WTC11 (cell line): ENCODE measurements at places on chromosomes 1 and 21. TPM values are rescaled to one million over a fixed set of nuclear protein-coding genes. Genes with fewer than 3 reads are reported as not detected.
A peak's percentile ranks its signal among the peaks of the same experiment; 100 is the strongest.

Gene UBE2U
- total RNA-seq: not detected in 3 replicates

Gene TDRKH
- total RNA-seq: 21.8 to 25.3 TPM (median 24.0 TPM) in 3 replicates

Gene MYBPHL
- 0.23 to 1.2 TPM (median 0.94 TPM) in 3 replicates for total RNA-seq

Gene COPA
- 115 to 126 TPM (median 119 TPM) in 3 replicates for total RNA-seq

Gene MYBPH
- total RNA-seq: not detected in 3 replicates

Gene NTRK1
- total RNA-seq: 0.23 to 0.42 TPM (median 0.23 TPM) in 3 replicates

Gene ANKRD65
- 1.6 to 2.8 TPM (median 1.9 TPM) in 3 replicates for total RNA-seq

Gene SPTA1
- 0.02 to 0.11 TPM (median 0.09 TPM) in 3 replicates for total RNA-seq

GRCh38 chr1:112686835-112687234 lies 12.4 kb downstream of the MOV10 start:
- DNase-seq: no peak

DNA sequence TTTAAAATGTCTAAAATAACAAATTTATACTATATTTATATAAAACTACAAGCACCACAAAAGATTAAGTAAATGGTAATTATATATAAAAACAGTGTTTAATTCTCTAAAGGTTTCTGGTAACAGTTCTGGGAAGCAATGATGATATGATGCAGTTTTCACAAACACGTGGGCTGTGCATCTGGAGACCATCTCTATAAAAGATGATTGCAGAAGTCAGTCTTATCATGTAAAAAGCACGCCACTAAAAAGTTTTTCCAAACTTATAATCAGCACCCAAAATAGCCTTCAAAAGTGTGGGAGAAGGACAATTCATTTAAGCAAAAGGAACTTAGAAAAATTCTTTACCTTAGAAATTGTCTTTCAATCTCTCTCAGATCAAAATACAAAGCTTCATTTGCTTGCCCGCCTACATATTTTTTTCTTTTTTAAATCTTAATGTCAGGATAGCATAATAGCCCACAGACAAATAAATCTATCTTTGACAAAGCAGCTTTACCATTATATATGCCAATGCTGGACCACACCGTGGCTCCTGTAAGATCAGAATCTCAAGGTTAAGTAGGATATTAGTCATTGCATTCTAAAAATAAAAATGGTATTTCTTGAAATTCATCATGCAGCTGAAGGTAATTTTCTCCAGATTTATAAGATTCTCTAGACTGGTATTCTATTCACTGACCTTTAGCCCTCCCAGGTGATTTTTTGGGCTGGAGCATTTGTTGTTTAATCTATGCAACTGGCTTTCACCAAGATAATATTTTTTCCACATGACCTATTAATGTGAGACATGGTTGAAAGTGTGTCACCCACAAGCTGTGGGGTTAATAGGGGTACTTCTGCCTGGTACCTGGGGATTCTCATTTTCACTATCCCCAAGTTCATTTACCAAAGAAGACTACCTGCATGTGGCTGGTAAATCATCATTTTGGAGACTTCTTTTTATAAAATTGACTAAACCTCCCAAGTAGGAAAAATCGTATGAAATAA lies 189.6 kb upstream of the ST6GALNAC5 start:
- DNase-seq: no peak

DNA sequence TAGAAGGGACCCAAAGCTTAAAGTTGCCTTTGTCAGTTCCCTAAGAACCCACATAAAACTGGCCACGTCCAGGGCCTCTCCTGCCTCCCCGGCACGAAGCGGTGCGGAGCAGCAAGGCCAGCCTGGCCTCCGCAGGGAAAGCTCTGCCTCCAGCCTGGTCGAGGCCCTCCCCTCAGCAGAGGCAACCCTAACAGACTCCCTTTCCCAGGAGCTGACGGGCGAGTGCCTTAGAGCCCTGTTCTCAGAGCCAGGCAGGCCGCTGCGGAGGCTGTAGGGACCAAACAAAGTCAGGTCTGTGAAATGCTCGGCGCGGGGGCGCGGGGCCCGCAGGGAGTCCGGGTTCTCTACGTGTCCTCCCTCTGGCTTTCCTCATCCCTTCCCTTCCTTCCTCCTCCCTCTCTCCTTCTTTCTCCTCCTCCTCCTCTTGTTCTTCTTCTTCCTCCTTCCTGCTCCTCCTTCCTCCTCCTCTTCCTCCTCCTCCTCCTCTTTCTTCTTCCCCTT lies 40.7 kb downstream of the RIPK4 start:
- DNase-seq: peak; percentile 49

DNA sequence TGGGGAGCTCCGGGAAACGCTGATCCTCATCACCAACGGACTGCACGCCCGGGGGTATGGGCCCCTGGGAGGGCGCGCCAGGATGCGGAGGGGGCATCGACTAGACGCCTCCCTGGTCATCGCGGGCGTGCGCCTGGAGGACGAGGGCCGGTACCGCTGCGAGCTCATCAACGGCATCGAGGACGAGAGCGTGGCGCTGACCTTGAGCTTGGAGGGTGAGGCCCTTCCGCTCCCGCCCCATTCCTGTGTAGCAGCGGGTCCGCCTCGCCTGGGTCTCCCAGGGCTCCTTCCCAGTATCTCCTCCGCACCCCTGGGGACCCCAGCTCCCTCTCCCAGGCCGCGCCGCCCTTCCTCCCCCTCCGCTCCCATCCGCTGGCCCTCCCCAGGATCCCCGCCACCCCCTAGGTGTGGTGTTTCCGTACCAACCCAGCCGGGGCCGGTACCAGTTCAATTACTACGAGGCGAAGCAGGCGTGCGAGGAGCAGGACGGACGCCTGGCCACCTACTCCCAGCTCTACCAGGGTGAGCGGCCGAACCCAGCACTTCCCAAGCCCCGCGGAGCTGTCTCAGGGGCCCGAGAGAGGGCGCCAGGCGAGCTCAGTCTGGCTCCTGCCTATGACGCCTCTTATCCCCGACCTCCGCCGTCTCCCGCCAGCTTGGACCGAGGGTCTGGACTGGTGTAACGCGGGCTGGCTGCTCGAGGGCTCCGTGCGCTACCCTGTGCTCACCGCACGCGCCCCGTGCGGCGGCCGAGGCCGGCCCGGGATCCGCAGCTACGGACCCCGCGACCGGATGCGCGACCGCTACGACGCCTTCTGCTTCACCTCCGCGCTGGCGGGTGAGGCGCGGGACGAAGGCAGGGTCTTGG lies 5.0 kb downstream of the HAPLN2 start:
- peak; percentile 82 for DNase-seq

- no peak for DNase-seq
Measured at GRCh38 chr1:59485949-59486348, 189.1 kb downstream of the FGGY start.

DNA sequence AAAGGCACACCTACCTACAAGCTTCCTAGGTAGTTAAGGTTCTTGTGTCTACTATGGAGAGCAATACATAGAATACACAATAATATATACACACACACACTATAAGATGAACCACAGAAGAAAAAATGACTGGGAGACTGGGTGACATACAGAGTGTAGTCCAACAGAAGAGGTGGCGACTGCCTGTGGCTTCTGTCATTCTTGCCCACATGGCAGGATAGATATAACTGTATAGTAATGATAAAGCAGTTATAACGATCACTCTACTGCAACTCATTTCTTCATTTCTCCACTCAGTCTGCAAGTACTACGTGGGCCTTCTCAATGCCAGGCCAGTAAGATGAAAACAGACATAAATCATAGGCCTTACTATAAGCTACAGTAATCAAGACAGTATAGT lies 113.8 kb upstream of the EDN2 start:
- no peak for DNase-seq

- DNase-seq: no peak
Measured at GRCh38 chr1:107865627-107866026, 99.4 kb downstream of the VAV3 start.

DNA sequence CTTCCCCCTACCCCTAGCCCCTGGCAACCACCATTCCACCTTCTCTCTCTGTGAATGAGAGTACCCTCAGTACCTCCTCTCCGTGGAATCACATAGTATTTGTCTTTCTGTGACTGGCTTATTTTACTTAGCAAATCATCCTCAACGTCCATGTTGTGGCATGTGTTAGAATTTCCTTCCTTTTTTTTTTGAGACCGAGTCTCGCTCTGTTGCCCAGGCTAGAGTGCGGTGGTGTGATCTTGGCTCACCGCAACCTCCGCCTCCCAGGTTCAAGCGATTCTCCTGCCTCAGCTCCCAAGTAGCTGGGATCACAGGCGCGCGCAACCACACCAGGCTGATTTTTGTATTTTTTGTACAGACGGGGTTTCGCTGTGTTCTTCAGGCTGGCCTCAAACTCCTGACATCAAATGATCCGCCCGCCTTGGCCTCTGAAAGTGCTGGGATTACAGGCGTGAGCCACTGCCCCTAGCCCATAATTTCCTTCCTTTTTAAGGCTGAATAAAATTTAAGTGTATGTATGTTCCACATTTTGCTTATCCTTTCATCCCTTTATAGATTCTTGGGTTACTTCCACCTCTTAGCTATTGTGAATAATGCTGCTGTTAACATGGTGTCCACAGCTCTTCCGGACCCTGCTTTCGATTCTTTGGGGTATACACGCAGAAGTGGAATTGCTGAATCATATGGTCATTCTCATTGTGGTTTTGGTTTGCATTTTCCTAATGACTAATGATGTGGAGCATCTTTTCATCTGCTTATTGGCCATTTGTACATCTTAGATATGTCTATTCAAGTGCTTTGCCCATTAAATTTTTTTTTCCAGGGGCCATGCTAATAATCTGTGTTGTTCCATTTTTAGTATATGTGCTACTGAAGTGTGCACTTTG lies 32.3 kb downstream of the ERRFI1 start:
- no peak for DNase-seq

GRCh38 chr1:2060072-2060471 lies 9.9 kb downstream of the PRKCZ start:
- DNase-seq: no peak

DNA sequence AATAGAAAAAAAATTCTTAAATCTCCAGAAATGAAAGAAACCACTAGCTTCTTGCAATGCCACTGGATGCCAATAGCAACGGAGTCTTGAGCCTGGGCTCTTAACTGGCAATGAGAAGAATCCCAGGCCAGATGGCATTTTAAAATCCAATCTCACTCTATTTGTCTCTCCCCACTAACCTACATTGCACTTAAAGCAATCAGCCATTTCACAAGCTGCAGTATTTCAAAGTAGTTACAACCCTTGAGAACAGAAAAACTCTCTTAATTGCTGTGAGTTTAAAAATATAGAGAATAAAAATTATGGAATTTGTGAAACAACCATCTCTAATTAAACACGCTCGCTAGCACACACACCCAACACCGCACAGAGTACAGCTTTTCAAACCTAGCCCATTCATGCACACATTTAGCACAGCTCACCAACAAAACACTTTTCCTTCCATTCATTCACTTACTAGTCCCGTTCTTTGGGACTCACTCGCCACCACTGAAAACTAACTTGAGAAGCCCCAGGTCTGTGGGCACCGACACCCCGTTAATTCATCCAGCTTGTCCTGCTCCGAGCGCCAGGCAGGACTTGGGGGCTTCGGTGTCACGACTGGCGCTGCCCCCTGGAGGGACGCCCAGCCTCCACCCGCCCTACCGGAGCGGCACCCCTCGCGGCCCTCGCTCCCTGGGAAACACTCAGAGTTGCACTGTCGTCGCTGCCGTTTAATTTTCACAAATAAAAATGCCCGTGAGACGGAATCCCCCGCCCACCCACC lies 1.0 kb downstream of the DDAH1 start:
- DNase-seq: no peak

DNA sequence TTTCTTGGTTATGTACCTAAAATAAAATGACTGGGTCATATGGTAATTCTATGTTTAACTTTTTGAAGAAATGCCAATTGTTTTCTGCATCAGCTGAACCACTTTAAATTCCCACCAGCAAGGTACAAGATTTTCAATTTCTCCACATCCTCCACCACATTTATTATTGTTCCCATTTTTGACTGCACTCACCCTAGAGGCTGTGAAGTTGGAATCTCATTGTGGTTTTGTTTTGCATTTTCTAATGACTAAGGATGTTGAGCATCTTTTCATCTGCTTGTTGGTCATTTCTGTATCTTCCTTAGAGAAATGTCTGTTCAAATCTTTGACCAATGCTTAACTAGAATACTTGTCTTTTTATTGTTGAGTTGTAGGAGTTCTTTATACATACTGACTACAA lies 72.5 kb downstream of the ASTN1 start:
- DNase-seq: no peak

DNA sequence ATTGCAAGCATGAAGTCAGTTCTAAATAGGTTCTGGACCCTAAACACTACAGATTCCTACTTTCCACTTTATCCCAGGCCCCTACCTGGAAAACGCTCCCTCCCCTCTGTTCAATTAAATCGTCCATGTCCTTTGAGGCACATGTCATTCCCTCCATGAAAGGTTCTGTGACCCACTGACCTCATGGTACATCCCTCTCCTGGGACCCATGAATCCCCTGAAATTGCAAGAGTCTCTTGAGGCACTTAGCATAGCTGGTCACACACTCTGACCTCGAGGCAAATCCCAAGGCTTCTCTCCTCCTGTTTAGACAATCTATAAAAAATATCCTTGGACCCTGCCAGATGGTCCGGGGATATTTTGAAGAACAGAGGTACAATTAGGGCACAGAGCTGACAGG lies 34.3 kb upstream of the KRTAP19-8 start:
- no peak for DNase-seq

- DNase-seq: no peak
Measured at GRCh38 chr1:60488847-60489246, 415.3 kb upstream of the C1orf87 start.

GRCh38 chr1:228782662-228783417 lies 47.6 kb downstream of the RHOU start:
- no peak for DNase-seq

DNA sequence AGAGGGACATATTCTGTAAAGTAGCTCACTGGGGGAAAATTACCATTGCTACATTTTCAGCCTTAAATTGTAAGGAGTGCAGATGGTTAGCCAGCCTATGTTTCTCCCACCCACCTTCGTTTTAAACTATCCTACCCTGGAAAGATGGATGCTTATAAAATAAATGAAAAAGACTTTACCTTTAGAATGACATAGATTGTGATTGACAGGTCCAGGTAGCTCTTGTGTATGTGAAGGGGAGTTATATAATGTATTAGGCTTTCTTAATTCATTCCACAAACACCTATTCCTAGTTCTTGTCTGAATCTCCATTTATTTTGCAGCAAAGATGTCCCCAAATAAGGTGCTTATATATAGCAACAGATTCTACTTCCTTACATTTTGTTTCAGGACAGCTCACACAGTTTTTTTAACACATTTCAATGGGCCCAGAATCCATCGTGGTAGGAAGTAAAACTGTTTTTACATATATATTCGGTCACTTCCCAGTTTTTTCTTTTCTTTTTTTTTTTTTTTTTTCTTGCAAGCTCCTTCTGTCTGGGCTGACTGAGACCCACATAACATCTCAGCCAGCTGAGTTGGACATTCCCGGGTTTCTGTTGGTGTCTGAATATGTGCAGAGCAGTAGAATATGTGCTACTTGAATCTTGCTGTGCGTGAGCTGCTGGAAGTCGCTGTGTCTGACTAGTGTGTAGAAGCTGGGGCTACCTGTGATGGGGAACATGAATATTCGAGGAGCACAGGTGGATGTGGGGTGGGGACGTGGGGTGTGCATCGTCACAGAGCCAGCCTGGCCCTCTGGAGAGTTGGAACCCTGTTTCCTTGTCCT lies 27.8 kb downstream of the UCK2 start:
- DNase-seq: no peak
